Fibroblast of pulmonary artery (primary cell): ENCODE measurements at places on chromosomes 1 and 21.

DNA sequence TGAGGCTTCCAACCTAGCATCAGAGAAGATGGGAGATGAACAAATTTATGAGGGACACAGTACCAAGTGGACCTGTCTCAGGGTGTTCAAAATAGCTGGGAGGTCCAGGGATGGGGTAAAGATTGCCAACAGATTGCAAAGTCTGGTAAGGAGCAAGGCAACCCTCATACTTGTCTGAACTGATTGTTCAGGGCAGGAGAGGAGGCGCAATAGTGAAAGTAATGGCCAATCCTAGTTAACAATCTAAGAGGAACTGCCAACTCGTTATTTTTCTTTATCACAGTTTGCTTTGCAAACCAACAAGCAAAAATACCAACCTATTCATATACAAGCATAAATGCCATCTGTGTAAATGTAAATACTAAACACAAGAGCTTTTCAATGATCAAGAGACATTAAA, 78.4 kb upstream of the S1PR1 start:
- no peak for DNase-seq

DNA sequence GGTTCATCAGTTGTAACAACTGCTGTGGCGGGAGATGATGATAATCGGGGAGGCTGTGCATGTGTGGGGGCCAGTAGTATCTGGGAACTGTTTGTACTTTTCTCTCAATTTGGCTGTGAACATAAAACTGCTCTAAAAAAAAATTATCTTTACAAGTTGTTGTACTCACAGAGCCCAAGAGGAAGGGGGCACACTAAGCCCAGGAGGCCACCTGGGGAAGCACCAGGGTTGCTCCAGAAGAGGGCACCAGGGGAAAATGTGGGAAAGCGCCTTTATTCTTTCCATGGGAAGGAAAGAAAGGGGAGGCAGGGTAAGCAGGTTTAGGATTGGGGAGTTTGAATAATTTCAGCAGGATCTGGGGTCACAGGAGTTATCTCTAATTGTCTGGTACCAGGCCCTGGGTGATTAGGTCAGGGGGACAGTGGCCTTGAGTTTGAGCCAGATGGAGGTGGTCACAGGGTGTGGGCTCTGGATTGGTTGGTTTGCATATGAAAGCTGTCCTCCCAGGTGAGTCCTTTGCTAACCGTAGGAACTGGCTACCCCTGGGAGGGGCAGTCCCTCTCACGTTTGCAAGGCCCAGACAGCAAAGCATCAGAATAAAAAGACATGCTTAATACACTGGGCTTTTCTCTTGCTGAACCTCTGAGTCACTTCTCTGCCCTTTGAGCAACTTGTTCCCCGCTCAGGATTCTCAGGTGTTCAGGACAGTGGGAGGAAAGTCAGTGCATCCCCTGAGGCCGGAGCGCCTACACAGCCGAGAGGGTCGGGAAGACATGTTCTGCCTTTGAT, 11.2 kb downstream of the MYOC start:
- no peak for DNase-seq

GRCh38 chr1:8854240-8854639, 24.2 kb downstream of the ENO1 start:
- no peak for DNase-seq

- DNase-seq = no peak
Observed at GRCh38 chr1:222105393-222105737, 363.5 kb upstream of the DUSP10 start.

DNA sequence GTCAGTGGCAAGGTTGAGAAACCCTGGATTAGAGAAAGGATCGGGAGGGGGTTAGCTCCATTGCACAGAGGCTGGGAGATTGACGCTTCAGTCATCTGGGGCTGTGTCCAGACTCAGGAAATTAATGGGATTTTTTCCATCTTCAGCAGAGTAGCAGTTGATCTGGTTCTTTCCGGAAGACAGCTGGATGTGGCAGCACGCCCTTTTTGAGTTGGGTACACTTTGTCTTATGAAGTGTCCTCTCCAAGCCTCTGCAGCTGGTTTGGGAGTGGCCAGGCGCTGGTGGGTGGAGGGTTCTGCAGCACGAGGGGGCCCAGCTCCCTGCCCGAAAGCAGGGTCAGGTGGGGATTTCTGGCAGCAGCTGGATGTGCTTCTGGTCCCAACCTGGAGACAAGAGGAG, 95.1 kb downstream of the TAS1R2 start:
- DNase-seq = no peak

DNA sequence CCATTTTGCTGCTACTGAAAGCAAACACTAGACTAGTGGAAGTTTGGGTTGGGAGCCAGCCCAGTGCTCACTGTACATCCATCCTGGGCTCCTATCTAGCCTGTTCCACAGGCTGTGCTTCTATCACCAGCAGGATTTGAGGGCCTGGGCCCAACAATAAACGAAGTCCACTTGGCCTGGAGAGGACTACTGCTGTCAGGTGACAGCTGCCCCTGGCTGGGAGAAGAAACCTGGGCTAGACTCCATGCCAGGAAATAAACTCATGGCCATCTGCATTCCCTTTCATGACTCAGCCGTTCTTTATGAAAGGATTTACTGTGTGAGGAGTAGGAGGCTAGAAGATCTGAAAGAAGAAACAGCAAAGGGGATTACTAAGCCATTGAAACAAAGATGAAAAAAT, 35.5 kb downstream of the COLGALT2 start:
- DNase-seq = peak; percentile 91

DNA sequence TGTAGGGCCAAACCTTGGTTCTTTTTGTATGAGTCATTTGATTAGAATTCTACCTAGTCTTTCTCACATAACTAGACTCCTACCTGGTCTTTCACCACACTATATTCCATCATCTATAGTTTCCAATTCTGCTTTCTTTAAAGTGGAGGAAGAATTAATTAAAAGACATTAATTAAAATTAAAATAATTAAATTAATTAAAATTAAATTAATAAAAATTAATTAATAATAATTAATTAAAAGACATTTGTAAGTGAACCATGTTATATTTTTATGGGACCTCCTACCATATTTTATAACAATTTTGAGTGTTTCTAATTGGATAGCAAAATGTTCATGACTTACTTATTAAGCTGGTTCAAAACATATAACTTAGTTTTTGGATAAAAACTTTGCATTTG, 77.4 kb downstream of the CCDC18 start:
- DNase-seq = no peak

GRCh38 chr1:46555826-46556619, 4.6 kb upstream of the KNCN start:
- no peak for DNase-seq

- no peak for DNase-seq
Observed at GRCh38 chr1:69523461-69523860, 44.3 kb upstream of the LRRC7 start.

GRCh38 chr1:93349231-93350135, 3.8 kb downstream of the DR1 start:
- no peak for DNase-seq

DNA sequence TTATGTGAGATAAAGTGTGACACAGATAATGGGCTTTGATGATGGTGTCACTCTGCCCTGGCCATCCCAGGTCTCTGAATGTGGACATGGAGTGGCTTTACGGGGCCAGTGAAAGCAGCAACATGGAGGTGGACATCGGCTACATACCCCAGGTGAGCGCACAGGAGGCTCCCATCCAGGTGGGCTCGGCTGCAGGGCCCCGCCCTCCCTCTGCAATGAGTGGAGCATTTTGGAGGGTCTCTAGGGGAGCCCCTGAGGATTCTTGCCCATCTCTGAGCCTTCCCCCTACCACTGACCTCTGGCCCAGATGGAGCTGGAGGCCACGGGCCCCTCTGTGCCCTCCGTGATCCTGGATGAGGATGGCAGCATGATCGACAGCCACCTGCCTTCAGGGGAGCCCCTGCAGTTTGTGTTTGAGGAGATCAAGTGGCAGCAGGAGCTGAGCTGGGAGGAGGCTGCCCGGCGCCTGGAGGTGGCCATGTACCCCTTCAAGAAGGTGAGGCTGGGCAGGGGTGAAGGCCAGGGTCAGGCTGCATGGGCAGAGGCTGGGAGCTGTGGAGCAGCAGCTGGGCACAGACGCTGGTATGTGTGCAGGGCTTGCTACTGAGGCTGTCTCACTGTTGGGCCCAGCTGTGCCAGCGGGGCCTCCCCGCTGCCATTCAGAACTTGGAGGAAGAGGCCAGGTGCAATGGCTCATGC, 8.2 kb upstream of the MTFR1L start:
- no peak for DNase-seq

GRCh38 chr1:192766009-192766625, 42.7 kb upstream of the RGS2 start:
- DNase-seq = peak; percentile 31

- DNase-seq = no peak
Observed at GRCh38 chr1:11670747-11671146, 6.7 kb downstream of the FBXO6 start.

DNA sequence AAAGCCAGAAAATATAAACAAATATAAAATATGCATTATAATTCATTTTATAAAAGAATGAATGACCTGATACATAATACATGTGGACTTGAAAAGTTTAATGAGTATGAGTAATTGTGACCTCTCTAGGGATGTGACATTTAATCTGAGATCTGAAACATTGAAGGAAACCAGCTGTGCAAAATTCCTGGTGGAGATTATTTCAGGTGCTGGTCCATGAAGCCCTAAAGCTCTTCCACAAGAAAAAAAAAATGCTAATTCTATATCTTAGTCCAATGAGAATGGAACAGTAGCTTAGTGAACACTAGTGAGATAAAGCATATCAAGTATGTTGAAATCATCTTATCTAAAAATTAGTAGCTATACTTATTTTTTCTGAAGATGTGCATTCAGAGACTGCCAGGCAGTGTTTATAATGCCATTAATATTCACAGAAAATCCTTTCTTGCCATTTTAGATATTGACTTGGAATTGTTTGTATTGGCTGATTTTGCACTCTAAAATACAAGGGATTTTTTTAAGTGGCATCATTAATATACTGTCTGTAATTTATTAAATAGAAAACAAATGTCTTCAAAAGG, 1485.9 kb downstream of the PLA2G4A start:
- DNase-seq = no peak

- no peak for DNase-seq
Observed at GRCh38 chr1:87790756-87791155, 462.1 kb downstream of the LMO4 start.

GRCh38 chr1:157624471-157624870, 26.6 kb upstream of the FCRL4 start:
- no peak for DNase-seq

DNA sequence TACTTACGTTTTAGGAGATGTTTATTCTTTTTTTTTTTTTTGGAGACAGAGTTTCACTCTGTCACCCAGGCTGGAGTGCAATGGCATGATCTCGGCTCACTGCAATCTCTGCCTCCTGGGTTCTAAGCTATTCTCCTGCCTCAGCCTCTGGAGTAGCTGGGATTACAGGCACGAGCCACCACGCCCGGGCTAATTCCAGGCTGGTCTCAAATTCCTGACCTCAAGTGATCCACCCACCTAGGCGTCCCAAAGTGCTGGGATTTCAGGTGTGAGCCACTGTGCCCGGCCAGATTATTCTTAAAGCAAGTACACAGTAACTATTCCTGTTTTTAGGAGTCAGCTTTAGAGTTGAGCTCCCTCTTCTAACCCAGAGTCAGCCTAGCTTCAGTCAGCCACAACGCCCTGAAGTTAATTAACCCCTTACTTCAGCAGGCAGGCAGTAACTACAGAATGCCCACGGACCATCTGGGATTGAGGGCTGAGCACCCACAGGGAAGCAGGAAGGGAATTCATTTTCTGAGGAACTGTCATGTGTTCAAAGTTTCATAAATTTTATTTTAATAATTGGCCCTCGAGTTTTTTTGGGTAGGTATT, 5.3 kb upstream of the ID3 start:
- DNase-seq = no peak

GRCh38 chr1:19007491-19008441, 51.3 kb upstream of the IFFO2 start:
- DNase-seq = no peak

- peak; percentile 51 for DNase-seq
Observed at GRCh38 chr1:162676087-162676486, 43.8 kb downstream of the DDR2 start.
